ENCODE measurements at places on chromosomes 4 and X.
A peak's percentile ranks its signal among the peaks of the same experiment; 100 is the strongest.

DNA sequence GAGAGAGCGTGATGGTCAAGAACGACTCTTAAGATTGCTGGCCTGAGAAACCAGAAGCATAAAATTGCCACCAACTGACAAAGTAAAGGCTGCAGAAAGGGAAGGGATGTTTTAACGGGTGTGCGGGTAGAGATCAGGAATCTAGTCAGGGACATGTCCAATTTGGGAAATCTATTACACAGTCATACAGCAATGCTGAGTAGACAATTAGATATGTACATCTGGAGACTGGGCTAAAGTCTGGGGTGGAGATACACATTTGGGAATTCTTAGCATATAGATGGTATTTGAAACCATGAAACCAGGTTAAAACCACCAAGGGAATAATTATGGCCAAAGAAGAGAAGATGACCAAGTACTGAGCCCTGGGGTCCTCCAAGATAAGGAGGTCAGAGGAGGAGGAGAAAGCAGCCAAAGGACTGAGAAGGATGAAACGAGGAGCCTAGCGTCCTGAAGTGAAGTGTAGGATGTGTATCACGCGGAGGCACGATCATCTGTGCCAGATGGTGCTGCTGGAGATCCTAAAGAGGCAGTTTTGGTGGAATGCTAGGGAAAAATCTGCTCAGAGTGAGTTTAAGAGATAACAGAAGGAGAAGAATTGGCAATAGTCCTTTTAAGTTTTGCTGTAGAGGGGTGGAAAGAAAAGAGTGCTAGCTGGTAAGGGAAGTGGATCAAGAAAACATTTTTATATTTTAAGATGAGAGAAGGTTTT, 36.5 kb downstream of the SEC24D start:
- DNase-seq = no peak

GRCh38 chr4:924107-925096, 7.7 kb downstream of the GAK start:
- peak; percentile 59 for DNase-seq

DNA sequence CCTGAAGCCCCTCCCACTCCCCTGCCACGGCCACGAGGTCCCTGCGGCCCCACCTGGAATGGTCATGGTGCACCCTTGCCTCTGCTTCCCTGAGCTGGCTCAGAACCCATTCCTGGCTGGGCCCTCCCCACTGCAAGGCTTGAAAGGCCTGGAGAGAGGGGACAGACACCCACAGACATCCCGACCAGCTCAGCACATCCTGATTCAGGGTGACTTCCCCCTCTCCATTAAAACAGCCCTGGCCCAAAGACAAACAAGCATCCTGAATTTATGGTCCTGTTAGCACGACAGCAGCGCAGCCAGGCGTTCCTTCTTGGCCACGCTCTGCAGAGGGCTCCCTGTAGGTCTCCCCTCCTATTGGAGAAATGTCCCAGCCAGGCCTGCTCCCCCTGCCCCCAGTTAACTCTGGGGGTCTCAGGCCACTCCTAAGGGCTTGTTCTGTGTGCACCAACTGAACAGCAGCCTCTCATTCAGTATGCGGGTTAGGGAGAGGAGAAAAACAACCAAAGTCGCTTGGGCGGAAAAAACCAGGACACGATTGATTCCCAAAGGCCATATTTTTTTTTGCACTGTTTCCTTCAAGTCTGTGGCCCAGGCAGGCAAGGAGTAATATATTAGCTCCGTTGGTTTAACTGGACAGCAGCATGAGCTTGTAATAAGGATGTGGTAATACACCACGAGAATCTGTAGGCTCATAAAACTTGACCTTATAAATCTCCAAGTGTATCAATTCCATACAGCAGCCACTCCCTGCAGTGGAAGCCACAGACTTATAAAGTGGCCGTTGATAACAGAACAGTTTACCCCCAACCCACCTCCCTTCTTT, 106.7 kb upstream of the MSX1 start:
- no peak for DNase-seq

DNA sequence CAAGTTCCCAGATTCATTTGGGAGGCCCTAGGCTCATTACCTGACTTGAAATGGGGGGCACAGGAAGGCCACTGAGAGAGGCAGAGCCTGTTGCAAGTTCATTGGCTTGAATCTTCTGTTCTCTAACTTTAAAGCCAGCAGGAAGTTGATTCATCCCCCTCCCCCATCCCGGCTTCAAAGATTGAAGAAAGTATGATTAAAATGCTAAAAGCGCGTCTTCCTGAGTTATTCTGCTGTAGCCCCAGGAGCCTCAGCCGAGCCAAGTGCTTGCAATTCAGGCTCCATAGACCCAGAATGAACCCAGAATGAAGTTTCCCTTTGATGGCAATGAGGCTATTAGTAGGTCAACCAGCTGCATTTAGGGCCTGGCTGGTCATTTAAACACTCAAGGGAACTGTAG, 14.7 kb downstream of the CHST7 start:
- DNase-seq = no peak

DNA sequence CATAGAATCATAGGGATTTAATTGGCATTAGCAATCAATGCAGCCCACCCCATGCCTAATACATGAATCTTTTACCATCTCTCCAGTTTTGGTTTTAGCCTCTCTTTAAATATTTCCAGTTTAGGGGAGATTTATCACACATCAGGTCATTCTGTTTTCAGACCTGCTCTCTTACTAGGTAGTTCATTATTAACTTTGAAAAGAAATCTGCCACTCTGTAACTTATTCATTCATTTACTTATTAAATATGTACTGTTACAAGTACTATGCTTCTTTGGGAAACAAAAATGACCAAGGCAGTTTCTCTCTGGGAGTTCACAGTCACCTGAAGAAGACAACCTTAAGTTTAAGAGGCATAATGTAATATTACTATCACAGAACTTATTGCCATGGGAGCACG, 62.1 kb downstream of the USO1 start:
- no peak for DNase-seq

- peak; percentile 58 for DNase-seq
These were observed 84.2 kb downstream of the BCOR start for GRCh38 chrX:40013266-40014195.

DNA sequence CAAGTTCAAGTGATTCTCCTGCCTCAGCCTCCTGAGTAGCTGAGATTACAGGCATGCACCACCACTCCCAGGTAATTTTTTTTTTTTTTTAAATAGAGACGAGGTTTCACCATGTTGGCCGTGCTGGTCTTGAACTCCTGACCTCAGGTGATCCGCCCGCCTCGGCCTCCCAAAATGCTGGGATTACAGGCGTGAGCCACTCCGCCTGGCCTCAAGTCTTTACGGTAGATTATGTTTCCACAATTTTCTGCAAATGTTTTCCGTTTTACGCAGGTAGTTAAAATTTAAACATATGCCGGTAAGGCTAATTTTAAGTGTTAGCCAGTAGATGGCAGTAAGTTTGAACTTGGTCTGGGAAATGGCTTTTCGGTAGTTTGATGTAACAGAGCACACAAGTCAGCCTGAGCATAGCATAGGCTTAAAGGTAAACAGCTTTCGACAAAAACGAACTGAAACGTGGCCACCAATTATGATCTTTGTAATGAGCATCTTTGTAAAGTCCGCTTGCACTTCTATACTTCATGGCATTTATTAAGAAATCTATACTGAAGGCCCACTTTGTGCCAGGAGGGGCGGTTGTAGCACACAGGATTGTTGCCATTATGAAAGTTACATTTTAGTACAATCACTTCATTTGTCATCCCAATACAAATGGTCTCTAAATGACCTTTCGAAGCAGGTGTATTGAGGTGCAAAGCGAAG, 31.1 kb downstream of the CCKAR start:
- DNase-seq = peak; percentile 44

DNA sequence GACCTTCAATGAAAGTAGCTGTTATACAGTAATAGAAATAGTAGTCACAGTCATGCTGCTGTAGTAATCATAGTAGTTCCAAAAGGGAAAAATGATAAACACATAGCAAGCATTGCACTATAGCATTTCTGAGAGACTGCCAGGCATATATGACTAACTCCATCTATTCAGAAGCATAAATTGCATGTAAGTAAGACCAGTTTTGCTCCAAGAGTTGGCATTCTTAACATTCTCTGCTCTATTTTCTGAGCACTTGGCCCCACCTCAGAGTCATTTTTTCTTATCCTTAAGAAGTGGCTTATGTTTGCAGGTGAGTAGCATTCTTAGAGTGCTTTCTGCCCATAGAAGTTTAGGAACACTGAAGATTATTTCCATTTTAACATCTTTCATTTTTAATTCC, 490.3 kb upstream of the TECRL start:
- DNase-seq = no peak

- DNase-seq = no peak
These were observed 21.6 kb downstream of the C4orf50 start for GRCh38 chr4:5996641-5997040.

DNA sequence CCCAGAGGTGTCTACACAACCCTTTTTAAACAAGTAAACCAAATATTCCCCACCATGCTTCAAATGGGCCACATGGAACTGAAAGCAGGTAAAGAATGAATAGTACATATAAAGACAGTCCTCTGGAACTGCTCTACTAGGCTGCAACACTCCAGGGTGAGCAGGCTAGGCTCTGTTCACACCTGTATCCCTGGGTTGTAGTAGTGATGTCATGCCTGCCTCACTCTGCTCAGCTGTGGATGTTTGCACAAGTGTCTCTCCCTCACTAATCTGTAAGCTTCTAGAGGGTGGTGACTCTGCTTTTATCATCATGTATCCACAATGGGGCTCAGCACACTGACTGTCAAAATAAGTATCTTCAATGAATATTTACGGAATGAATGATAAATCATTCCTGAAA, 20.4 kb downstream of the LEF1 start:
- no peak for DNase-seq

GRCh38 chr4:7838136-7838782, 101.4 kb downstream of the AFAP1 start:
- no peak for DNase-seq

DNA sequence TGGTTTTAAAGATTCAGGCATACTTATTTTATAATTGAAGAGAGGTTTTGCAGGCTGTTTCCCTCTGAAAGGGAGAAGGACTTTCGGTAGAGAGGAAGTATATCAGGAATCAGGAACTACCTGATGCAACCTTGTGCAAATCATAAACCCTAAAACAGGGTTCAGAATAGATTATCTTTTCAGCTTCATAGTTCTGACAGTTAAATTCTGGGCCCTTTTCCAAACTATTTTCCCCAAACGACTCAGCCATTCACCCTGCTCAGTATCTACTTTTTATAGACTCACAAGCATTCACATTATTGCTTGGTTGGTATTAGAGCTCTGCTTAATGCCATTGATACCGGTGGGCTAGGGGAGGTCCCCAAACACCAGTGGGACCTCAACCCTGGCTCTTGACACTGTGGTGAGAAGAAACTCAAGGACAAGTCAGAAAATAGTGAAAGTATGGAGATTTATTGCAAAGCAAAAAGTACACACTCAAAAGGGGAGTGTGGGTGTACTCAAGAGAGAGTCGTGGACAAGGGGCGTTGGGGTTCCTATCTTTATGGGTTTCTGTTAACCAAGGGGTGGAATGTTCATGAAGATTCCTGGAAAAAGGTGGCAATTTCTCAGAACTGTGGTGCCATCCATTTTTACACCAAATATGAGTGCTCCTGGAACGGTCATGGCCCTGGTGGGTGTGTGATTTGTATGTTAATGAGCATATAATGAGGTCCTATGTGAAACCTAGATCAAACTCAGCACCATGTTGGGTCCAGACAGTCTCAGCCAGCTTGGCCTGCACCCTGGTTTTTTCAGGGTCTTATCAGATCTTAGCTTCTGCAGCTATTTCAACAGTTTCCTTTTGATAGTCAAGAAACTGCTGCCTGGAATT, 238.3 kb downstream of the DCLK2 start:
- DNase-seq = no peak

- DNase-seq = no peak
These were observed 59.3 kb downstream of the RWDD4 start for GRCh38 chr4:183599690-183600089.

GRCh38 chr4:85777908-85778631, 303.1 kb downstream of the ARHGAP24 start:
- no peak for DNase-seq

DNA sequence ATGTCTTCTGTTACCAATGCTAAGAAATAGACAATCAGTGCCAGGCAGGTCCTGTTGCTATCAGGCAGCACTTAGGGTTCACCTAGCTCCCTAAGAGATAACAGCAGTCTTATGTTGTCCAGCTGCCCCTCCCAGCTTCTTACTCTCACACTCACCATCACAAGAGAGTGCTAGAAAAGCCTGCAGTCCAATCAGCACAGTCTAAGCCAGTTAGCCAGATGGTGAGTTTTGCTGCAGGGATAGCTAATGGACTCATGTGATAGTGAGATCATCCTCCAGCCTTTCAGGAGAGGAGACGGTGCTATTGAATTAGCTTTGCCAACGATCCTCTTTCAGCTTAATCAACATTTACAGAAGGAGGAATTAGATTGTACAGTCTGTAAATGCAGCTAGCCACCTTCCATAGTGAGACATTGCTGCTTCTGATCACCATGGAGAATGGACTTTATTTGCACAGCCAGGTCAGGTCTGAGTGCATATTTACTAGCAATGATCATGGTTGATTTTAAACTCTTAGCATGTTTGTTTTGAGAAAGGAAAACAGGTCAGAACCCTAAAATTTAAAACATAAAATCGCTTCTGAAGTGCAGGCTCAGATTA, 438.3 kb downstream of the CENPC start:
- no peak for DNase-seq

GRCh38 chrX:102712981-102713625, 855 bp downstream of the GPRASP2 start:
- peak; percentile 40 for DNase-seq

DNA sequence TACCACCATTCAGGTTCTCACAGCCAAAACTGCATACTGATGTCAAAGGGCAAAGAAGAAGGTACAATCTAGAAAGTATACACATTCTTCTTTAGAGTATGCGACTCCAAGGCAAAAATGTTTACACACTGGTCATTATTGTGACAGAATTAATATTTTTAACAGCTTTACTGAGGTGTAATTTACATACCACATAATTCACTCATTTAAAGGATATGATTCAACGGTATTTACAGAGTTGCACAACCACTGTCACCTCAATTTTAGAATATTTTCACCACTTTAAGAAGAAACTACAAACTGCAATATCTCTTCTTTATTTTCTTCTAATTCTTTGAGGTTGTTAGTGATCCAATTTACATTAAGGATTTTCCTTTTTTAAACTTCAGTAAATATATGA, 325.4 kb upstream of the SMIM31 start:
- DNase-seq = peak; percentile 20

DNA sequence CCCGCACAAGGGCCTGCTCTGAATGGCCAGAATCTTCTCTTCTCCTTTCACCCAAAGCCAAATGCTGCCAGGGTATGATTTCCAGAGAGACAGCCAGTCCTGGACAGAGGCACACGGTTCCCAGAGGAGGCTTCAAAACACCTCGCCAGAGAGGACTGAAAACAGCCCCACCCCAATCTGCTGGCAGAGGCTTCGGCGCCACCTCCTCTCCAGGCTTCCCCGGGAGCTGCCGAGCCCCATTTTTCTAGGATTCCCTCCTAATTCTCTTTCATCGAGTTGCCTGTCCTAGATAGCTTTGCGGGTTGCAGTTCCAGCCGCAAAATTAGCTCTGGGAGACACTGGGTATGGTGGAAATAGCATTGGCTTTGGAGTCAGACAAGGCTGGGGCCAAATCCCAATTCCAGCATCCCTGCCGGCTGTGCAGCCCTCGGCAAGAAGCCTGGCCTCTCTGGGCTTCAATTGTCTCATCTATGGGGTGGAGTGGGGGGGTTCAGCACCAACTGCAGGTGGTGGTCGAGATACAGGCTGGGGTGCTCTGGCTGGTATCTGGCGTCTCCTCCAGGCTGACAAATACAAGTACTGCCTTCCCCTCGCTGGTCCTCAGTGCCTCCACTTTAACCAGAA, 22.6 kb downstream of the PPP2R2C start:
- DNase-seq = no peak

GRCh38 chr4:146121757-146122156, 53.8 kb upstream of the LSM6 start:
- no peak for DNase-seq

GRCh38 chr4:102139132-102139573, 206.1 kb downstream of the SLC39A8 start:
- DNase-seq = peak; percentile 89

All from mammary epithelial cell (primary cell).